ENCODE measurements at places on chromosomes 3 and 15. TPM values are rescaled to one million over a fixed set of nuclear protein-coding genes. Genes with fewer than 3 reads are reported as not detected.

The TMEM39A gene
- total RNA-seq = 58.7 TPM

- DNase-seq = no peak
Observed at GRCh38 chr15:66749841-66750575, 48.0 kb downstream of the SMAD6 start.

DNA sequence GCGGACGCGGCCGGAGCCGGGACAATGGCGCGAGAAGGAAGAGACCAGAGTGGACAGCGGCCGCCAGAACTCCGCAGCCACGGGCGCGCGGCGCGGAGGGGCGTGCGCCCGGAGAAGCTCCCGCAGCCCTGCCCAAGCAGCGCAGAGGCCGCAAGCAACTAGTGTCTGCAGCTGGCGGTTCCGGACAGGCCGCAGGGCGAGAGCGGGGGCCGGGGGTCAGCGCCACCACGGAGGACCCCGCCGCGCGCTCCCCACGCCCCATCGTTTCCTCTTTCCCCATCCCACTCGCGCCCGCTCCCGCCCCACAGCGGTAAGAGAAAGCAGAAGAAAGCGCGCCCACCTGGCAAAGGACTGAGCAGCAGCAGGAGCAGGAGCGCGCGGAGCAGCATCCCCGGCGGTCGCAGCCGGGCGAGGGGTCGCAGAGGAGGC is 440 bp downstream of the PRTG start:
- no peak for DNase-seq

DNA sequence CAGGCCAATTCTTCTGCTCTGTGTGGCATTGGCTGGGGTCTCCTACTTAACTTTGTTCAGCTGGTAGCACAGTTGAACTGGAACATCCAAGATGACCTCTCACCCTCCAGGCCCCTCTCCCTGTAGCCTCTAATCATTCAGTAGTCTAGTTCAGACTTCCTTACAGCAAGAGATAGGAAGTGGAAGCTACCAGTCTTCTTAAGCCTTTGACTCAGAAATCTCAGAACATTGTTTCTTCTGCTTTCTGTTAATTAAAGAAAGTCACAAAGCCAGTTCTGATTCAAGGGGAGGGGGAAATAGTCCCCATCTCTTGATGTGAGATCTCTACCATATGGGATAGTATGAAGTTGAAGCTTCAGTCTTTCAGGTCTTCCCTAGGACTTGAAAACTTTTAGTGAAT is 18.8 kb upstream of the SACM1L start:
- DNase-seq = no peak

GRCh38 chr15:39227001-39227400 is 353.9 kb upstream of the THBS1 start:
- no peak for DNase-seq

DNA sequence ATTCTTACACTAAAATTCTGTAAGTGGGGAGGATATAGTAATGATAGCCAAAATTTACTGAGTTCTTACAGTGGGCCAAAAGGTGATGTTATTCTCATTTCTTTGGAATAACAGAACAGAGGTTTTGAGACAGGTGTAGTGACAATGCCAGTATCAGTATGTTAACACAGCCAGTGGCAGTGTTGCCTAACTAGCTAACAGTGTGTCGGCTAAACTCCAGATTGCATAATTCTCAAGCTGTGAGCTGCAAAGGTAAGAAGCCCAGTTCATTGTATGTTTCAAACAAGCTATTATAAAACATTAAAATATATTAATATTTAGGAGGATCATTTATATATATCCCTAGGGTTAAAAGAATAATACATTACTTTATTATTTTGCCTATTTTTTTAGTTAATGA is 920 bp downstream of the SLC15A2 start:
- no peak for DNase-seq

GRCh38 chr3:66483409-66483906 is 17.4 kb downstream of the LRIG1 start:
- DNase-seq = no peak

The SEMA3B gene
- 24.8 TPM for total RNA-seq

GRCh38 chr3:56368846-56369245 is 99.4 kb downstream of the ERC2 start:
- no peak for DNase-seq

GRCh38 chr3:126348308-126348920 is 8.8 kb downstream of the KLF15 start:
- no peak for DNase-seq

- DNase-seq = no peak
Observed at GRCh38 chr15:101203607-101204189, 48.1 kb downstream of the CHSY1 start.

DNA sequence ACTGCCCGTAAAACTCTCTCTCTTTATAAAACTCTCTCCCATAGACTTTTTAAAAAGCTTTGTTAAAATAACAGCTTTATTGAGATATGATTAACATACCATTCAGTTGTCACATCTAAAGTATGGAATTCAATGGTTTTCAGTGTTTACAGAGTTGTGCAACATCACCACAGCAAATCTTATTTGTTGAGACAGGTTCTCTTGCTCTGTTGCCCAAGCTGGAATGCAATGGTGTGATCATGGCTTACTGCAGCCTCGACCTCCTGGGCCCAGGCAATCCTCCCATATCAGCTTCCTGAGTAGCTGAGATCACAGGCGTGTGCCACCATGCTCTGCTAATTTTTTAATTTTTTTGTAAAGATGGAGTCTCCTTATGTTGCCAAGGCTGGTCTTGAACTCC is 35.9 kb upstream of the TRAK1 start:
- DNase-seq = peak; percentile 84

GRCh38 chr15:68330901-68331300 is 53.4 kb downstream of the FEM1B start:
- DNase-seq = no peak

The RPUSD3 gene
- 39.1 TPM for total RNA-seq

GRCh38 chr3:151562891-151563290 is 102.0 kb upstream of the IGSF10 start:
- DNase-seq = no peak

GRCh38 chr3:139519998-139520737 is 19.4 kb downstream of the RBP1 start:
- no peak for DNase-seq

The ZNF502 gene
- total RNA-seq = 0.66 TPM

GRCh38 chr15:68658641-68659358 is 80.0 kb downstream of the CORO2B start:
- DNase-seq = no peak

- peak; percentile 10 for DNase-seq
Observed at GRCh38 chr3:196528639-196529233, 13.6 kb upstream of the SMCO1 start.

GRCh38 chr3:173992416-173992815 is 594.9 kb downstream of the NLGN1 start:
- no peak for DNase-seq

GRCh38 chr3:40557575-40558161 is 32.9 kb downstream of the ZNF621 start:
- DNase-seq = no peak

DNA sequence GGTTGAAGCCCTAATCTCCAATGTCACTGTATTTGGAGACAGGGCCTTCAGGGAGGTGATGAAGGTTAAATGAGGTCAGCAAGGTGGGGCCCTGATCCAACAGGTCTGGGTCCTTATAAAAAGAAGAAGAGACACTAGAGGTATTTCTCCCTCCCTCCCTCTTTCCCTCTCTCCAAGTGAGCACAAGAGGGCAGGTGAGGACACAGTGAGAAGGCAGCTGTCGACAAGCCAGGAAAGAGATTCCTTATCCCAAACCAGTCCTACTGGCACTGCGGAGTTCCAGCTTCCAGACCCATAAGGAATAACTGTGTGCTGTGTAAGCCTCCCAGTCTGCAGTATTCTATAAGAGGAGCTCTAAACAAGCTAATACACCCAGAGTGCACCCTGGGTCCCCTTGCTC is 134.7 kb downstream of the ADAMTS17 start:
- no peak for DNase-seq

DNA sequence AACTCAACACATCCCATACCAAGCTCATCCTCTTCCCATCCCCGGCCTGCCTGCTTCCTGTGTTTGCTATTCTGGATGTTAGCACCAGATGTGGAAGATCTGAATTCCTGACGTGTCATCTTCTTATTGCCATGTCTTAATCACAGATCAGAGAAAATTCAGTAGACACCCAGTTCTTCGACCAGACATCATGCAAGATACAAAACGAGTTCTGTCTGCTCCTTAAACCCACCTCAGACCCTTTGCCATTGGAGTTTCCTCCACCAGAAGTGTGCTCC is 52.0 kb downstream of the FGD5 start:
- DNase-seq = no peak

GRCh38 chr3:150739200-150739863 is 23.6 kb downstream of the SIAH2 start:
- DNase-seq = no peak

The SLC7A14 gene
- total RNA-seq = 0.36 TPM

DNA sequence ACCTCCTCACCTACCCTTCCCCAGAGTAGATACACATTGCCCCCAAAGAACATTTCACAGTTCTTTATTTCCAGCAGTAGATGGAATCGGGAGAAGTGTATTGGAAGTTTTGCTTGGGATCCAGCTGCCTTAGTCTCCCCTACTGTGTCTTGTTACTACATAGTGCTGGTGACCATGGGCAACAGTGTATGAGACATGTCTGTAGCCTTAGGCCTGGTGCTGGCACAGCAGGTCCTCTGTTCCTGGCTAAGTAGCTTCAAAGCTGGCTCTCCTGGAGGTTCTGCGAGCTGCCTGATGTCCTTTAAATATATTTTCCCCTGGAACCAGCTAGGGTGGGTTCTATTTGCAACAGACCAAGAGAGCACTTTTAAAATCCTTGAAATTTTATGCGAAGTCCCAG is 174.7 kb downstream of the THSD4 start:
- DNase-seq = no peak

- DNase-seq = no peak
Observed at GRCh38 chr3:25633919-25634318, 30.8 kb downstream of the TOP2B start.

- DNase-seq = no peak
Observed at GRCh38 chr3:143478115-143478693, 358.6 kb downstream of the CHST2 start.

GRCh38 chr3:31241533-31241932 is 291.2 kb upstream of the STT3B start:
- no peak for DNase-seq

The NAALADL2 gene
- 12.0 TPM for total RNA-seq

The HYPK gene
- 18.8 TPM for total RNA-seq

The MYH15 gene
- total RNA-seq = 0.13 TPM

DNA sequence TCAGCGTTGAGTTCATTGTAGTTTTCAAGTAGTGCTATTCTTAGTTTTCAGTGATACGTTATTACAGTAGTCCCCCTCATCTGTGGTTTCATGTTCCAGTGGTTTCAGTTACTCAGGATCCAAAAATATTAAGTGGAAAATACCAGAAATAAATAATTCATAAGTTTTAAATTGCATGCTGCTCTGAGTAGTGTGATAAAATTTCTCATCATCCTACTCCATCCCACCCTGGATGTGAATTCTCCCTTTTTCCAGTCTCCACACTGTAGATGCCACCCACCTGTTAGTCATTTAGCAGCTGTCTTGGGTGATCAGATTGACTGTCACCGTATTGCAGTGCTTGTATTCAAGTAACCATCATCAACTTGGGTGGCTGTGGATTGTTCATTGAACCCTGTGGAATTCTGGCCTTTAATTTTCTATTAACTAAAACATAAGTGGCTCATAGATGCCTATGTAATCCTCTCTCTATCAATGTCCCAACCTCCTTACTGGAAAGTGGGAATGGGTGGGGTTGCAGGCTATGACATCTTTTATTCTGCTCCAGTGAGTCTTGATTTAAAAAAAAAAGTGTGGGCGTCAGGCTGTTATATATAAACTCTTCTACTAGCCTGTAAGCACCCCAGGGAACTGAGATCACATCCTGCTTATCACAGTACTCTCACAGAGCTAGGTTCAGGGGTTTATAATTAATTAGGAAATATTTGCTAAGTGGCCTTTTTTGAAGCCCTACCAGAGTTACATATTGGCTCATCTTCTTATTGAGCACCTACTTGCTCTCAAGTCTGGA is 97.5 kb downstream of the CFAP20DC start:
- DNase-seq = no peak

The NCEH1 gene
- 76.0 TPM for total RNA-seq

GRCh38 chr3:32937331-32937730 is 14.1 kb upstream of the CCR4 start:
- DNase-seq = no peak

DNA sequence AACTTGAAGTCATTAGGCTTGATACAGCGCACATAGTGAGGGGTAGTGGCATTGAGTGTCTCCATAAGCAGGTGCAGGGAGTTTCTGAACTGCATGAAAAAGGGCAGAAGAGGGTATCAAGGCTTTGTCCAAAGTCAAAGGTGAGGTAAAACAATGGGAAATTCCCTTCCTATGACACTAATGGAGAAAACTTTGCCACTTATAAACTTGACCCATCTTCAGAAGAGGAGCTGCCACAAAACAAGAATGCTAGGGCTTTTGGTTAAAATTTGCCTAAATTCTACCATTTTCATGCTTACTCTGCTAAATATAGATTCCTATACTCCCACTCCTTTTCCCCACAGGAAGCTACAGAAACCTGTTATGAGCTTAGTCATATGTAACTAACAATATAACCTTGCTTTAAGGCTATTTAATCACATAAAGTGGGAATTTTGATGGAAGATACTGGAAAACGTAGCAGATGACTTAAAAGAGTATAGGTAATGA is 87.5 kb upstream of the MYO5C start:
- no peak for DNase-seq

The PRTG gene
- 0.37 TPM for total RNA-seq

The SYNPR gene
- total RNA-seq = not detected

DNA sequence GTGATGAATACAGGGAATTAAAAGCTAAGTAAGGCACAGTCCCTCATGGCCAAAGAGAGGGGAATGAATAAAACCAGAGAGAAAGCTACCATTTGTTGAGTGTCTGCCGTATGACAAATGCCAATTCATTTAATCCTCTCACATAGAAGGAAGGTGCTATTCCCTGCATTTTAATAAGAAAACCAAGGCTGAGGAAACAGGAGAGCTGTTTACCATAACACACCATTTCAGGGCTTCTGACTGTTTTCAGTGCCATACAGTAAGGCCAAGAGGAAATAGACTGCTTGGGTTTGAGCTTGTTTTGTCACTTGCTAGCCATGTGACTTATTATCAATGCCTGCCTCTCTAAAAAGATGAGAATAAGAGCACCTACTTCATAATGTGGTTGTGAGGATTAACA is 10.1 kb downstream of the BTBD1 start:
- no peak for DNase-seq

DNA sequence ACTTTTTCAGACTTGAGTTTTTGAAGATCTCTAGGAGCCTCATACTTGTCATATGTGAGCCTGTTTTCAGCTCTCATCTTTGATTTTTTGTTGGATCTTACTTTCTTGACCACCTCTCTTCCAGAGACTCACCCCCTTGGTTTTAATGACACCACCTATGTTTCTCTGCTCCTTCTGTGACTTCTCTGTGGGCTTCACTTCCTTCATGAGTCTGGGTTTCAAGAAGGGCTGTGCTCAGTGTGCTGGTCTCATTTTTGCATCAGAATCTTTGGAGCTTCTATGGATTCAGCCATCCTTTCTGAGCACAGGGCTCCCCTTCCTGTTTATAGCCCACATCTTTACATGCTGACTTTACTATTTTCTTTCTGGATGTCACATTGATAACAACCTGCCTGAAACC is 17.7 kb downstream of the PPM1L start:
- no peak for DNase-seq

The SLC9C1 gene
- total RNA-seq = not detected
